ENCODE measurements at places on chromosomes 11 and 22. TPM values are rescaled to one million over a fixed set of nuclear protein-coding genes. Genes with fewer than 3 reads are reported as not detected.

The ZP1 gene
- not detected for total RNA-seq

GRCh38 chr11:45857961-45858474, 10.7 kb downstream of the CRY2 start:
- no peak for DNase-seq

- DNase-seq, result no peak
These were observed 118.8 kb downstream of the NXPE2 start for GRCh38 chr11:114796954-114797721.

GRCh38 chr11:115501893-115502589, 2.2 kb downstream of the CADM1 start:
- DNase-seq, result no peak
